NB4 (cell line): ENCODE measurements at places on chromosomes 2 and 18.

- DNase-seq, result no peak
These were observed 315.6 kb downstream of the IRS1 start for GRCh38 chr2:226483745-226484619.

GRCh38 chr2:10980886-10981425 lies 69.2 kb downstream of the KCNF1 start:
- no peak for DNase-seq

- no peak for DNase-seq
These were observed 772.2 kb downstream of the SUCLG1 start for GRCh38 chr2:83686863-83687262.

GRCh38 chr2:191791953-191792560 lies 54.8 kb downstream of the CAVIN2 start:
- no peak for DNase-seq

- DNase-seq, result no peak
These were observed 54.9 kb downstream of the FHOD3 start for GRCh38 chr18:36352384-36352783.

DNA sequence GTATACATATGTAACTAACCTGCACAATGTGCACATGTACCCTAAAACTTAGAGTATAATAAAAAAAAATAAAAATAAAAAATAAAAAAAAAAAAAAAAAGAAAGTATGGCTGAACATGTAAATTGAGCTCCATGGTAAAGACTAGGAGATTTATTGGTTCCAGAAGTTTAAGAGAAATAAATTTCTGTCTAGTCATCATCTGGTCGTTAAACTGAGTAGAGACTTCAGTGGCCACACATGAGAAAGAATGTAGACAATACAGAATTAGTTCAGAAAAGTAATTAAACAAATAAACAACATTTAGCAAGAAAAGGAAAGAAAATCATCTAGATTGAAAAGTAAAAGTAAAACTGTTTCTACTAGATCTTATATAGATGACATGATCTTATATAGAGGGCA lies 12.4 kb upstream of the KCNE4 start:
- DNase-seq, result no peak

DNA sequence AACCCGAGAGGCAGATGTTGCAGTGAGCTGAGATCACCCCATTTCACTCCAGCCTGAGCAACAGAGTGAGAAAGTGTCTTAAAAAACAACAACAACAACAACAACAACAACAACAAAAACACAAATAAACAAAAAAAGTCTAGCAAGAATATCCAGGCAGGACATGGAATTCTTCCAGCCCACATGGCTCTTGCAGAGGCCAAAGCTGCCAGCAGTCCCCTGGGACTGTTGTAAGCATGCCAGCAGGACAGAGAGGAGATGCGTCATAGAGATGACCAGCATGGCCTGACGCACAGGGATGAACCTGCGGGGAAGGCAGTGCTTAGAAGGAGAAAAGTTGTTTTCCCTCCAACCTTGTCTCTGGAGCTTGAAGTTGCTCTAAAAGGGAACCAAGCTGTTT lies 182.3 kb upstream of the PGAP1 start:
- no peak for DNase-seq
